ENCODE measurements at places on chromosomes 6 and 20.

- peak; percentile 52 for DNase-seq
These were observed 54.3 kb upstream of the PRND start for GRCh38 chr20:4667371-4667773.

- DNase-seq: no peak
These were observed 16.0 kb downstream of the PDE10A start for GRCh38 chr6:165647041-165647440.

DNA sequence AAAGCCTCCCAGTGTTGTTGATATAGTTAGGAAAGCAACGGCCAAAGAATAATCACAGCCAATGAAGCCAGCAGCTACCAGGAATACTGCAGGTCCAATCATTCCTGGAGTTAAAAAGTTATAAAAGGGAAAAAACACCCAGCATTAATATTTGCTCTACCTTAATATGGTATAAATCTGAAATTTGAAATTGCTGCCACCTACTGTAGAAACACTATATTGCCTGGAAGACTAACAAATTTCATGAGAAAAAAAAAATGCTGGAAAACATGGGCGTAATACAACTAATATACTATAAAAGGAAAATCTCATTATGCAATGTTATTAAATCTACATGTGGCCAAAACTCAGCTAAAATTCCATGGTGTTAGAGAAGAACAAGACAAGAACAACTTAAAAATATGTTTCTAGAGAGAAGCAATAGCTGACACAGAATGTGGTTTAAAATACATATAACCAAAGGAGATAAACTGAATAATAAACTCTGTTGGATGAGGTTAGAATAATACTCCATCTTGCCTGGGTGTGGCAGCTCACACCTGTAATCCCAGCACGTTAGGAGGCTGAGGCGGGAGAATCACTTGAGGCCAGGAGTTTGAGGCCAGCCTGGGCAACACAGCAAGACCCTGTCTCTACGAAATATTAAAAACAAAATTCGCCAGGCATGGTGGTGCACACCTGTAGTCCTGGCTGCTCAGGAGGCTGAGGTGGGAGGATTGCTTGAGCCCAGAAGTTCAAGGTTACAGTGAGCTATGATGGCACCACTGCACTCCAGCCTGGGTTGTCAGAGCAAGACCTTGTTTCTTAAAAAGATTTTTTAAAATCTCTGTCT is 43.1 kb downstream of the SLC17A5 start:
- peak; percentile 48 for DNase-seq

GRCh38 chr20:19943061-19943521 is 74.1 kb upstream of the NAA20 start:
- DNase-seq: peak; percentile 81

GRCh38 chr20:23082846-23083552 is 3.1 kb downstream of the CD93 start:
- DNase-seq: no peak

- no peak for DNase-seq
These were observed at the start of gene PSORS1C1 for GRCh38 chr6:31114541-31114878. Gene PSORS1C1, plus strand, starts transcription at chr6:31114800. Its CDS starts 14,833 bp downstream, at chr6:31129633.

DNA sequence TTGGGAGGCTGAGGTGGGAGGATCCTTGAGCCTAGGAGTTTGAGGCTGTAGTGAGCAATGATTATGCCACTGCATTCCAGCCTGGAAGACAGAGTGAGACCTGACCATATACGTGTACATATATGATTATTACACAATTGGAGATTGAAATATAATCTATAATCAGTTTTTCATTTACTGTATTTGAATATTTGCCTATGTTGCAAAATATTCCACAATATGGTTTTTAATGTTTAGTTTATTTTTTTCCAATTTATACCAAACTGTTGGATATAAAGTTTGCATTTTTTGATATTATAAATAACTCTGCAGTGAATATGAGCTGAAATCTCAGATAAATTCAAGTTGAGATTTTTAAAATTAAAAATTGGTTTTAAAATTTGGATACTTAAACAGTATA is 79.6 kb upstream of the SIRPG start:
- no peak for DNase-seq

DNA sequence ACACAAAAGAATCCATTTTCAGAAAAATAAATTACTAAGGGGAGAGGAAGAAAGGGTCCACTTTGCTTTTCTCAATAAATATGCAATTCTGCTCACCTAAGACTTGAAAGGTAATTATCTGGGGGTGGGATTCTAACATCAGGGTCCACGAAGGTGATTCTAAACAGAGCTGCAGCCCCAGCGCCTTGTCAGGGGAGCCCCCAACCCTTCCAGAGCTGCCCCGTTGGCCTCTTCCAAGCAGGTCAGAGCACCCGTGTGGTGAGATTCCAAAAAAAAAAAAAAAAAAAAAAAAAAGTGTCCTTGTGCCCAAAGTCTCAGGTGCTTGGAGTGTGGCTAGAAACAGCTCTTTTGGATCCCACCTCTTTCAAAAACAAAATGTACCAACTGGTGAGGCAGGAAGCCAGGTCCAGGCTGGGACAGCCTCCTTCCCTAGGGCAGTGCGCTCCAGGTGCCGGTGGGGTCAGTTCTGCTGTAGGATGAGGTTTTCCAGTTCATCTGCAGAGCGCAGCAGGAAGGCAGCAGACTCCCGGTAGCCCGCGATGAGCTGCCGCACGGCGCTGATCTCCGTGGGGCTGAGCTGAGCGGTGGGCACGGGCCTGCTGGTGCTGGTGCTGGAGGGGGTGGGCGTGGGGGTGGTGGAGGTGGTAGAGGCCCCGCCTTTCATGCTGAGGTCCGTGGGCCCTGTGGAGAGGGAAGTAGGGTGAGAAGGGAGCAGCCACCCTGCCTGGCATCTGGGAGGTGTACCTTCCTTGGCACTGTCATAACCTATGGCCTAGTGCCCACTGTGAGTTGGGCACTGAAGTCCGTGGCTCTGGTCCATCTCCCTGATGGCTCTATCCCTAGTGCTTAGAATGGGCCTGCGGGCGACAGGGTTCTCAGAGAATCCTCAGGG is 89.3 kb downstream of the ASXL1 start:
- DNase-seq: no peak

GRCh38 chr20:58515233-58516212 is at the start of gene APCDD1L:
Gene APCDD1L, minus strand, starts transcription at chr20:58515399. Its CDS starts 692 bp downstream, at chr20:58514707.
- no peak for DNase-seq

DNA sequence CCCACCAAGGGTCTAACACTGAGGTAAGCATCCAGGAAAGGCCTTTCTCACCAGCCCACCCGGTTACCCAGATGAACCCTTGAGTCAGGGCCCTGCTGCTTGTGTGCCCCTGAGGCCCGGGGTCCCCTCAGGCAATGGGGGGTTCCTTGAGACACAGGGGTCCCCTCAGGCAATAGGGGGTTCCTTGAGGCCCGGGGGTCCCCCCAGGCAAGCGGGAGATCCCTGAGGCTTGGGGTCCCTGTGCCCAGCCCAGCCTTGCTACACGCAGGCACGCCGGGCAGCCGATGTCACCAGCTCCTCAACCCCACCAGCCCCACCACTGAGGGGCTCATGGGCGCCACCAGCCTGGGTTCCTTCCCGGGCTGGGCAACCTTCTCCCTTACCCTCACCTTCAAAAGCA is 247.2 kb downstream of the TTLL2 start:
- no peak for DNase-seq

DNA sequence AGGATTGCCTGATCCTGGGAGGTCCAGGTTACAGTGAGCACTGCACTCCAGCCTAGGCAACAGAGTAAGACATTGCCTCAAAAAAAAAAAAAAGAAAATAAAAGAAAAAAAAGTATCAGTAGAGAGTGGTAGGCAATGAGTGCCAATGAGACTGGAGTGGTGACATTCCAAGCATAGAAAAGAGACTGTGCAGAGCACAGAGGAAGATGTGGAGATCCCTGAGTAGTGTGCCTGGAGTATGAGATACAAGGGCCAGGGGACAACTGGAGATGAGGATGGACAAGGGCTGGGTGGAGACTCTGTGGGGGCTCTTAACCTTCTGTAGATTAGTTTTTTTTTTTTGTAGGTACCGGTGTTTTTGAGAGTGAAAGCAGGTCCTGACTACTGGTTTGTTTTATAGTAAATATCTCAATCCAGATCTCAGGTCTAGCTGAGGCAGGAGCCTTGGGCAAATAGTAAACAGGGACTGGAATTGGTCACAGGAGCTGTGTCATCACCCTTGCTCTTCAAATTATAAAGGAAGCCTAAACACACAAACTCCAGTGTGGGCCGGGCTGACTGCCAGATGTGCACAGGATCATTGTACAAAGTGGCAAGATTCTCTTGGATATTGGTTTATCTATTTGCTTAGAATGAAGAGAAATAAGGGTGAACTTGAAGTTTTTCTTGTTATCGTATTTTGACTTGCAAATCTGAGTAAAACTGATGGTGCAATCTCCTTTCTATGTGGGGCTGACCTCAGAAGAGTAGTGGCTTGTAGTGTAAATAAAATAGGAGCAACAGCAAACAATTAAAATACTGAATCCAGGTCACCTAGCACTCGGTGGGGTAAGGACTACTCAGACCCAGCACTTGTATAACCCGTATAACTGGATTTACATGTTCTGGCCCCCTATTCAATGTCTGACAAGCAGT is 144.9 kb downstream of the SOX4 start:
- no peak for DNase-seq

- DNase-seq: no peak
These were observed 105.3 kb downstream of the HIVEP2 start for GRCh38 chr6:142839686-142840040.

- DNase-seq: no peak
These were observed 28.2 kb downstream of the DSTN start for GRCh38 chr20:17598013-17598550.

DNA sequence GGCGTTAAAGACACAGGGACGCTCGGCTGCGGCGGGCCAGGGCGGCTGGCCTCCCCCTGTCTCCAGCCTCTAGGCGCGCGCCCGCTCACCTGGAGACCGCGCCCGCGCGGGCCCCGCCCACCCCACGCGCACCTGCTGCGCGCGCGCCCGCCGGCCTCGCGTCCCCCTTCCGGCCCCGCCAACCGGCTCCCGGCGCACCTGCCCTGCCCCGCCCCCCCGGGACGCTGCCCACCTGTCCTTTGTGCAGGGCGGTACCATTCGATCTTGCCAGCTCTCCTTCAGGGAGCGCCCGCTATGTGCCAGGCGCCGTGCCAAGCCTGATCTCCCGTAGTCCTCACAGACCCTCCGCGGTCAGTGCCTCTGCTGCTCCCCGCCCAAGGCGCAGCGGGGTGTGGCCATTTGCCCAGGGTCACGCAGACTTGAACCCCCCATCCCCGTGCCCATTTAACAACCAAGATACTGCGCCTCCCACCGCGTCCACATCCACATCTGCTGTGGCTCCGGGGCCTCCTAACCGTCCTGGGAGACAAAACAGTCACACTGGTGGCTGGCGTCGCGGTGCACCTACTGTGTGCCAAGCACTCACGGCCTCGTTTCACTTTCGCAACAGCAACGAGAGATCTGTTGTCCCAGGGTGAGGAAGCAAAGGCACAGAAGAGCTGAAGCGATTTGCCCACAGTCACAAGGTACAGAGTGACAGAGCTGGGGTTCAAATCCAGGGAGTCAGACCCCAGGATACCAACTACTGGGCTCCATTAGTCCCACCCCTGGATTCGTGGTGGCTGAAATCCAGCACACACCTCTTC is 48.1 kb downstream of the NOL4L start:
- DNase-seq: peak; percentile 42

GRCh38 chr6:46325561-46326530 is 155.1 kb upstream of the ENPP5 start:
- DNase-seq: no peak

- no peak for DNase-seq
These were observed 312.4 kb upstream of the ECI2 start for GRCh38 chr6:4447639-4448330.

DNA sequence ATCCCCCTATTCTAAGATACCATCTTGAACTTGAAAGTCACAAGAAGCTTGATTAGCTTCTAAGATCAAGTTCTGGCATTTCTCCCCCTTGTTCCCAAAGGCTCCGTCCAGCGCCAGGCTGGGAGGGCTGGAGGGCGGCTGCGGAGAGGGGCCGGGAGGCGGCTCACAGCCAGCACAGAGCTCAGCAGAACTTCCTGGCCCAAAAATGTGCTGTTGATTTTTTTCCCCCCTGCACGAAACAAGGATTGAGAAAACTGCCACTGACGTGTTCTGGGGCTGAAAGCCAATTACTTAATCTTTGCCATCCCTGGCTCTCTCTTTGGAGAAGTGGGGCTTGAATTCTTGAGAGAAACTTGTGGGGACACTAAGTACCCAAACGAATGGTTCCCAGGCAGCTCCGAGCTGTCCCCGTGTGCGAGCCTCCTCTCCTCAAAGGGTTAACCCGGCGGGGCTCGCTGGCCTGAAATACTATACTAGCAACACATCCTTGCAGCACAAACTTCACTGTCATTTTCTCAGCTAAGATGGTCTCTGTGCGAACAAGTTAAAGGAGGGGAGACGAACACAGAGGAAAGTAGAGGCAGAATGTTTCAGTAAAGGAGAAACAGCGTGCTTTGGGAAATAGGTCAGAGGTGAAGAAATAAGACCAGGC is 452 bp downstream of the TRAF3IP2 start:
- DNase-seq: peak; percentile 68

- DNase-seq: no peak
These were observed 175.7 kb downstream of the VEGFA start for GRCh38 chr6:43945768-43946080.

- no peak for DNase-seq
These were observed 635.6 kb downstream of the EPM2A start for GRCh38 chr6:145099713-145100112.

- DNase-seq: no peak
These were observed 58.8 kb upstream of the FUCA2 start for GRCh38 chr6:143570147-143570853.

- DNase-seq: no peak
These were observed 16.8 kb upstream of the PLCB4 start for GRCh38 chr20:9052136-9052535.

GRCh38 chr20:1618954-1619540 is 762 bp downstream of the SIRPB1 start:
- DNase-seq: peak; percentile 88

DNA sequence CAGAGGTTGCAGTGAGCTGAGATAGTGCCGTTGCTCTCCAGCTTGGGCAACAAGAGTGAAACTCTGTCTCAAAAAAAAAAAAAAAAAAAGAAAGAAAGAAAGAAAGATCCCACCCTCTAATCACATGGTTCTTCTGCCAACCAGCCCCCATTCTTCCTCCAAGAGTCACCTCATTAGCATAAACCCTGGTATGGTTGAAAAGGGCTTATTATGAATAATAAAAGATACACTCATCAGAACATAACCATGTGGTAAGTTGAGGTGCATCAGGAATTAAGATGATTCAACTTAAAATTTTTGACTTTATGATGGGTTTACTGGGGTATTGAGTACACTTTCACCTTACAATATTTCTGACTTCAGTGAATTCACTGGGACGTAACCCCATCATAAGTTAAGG is 793 bp upstream of the TRIM40 start:
- DNase-seq: no peak

DNA sequence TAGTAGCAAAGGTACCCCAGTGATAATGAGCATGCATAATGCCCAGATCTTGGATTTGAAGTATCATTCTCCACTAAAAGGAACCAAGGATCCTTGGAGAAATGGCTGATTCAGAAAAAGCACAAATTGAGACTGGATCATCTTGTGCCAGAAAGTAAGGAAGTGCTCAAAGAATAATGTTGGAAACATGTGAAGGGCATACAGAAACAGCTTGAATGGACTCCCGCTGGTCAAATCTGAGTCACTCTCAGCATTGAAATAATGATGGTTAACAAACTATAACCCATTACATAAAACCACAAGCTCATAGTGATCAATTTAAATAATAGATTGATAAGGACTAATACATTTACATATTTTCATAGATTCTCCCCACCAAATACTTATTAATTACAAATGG is 3.6 kb upstream of the OSTM1 start:
- DNase-seq: no peak

GRCh38 chr20:59806578-59806975 is 126.9 kb downstream of the SYCP2 start:
- no peak for DNase-seq

GRCh38 chr6:12037798-12038197 is 25.7 kb downstream of the HIVEP1 start:
- DNase-seq: no peak

Measured in MV-4-11 (cell line).